Stimulated activated CD4-positive, alpha-beta T cell treated with anti-CD3 and anti-CD28 coated beads, TNF-alpha, amount 100 ng/mL, for 24 hours (primary cell): ENCODE measurements at places on chromosomes 13 and 19.

GRCh38 chr13:98020271-98020670 is 66.8 kb downstream of the IPO5 start:
- DNase-seq: no peak

- DNase-seq: no peak
These were observed 81.0 kb upstream of the SLC7A1 start for GRCh38 chr13:29676535-29676934.

DNA sequence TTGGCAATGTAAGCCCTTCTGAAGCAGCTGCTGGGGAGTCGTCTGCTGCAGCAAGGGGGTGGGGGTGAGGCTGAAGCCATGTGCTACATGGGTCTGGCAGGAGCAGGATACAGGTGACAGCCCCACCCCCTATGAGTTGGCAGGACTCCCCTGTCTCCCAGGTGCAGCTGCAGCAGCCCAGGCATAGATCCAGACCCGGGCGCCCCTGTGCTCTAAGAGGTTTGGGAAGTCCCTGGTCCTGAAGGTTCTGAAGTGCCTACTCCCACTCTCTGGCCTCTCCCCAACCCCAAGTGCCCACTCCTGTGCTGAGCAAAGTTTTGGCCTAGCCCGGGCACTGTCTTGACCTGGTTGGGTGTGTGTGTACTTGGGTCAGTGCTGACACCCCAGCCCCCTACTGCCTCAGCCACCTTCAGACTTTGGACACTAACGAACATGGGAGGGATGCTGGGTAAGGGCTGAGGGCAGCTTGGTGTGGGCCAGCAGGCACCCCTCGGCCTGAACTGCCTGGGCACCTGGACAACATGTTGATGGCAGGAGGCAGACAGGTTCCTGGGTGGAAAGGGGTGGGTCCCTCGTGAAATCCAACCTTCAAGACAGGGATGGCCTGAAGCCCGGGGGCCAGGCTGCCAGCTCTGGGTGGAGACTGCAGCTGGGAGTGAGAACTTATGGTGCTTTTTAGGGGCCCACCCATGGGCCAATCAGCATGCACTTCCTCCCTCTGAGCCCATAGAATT is 54.1 kb upstream of the SLITRK6 start:
- DNase-seq: no peak

DNA sequence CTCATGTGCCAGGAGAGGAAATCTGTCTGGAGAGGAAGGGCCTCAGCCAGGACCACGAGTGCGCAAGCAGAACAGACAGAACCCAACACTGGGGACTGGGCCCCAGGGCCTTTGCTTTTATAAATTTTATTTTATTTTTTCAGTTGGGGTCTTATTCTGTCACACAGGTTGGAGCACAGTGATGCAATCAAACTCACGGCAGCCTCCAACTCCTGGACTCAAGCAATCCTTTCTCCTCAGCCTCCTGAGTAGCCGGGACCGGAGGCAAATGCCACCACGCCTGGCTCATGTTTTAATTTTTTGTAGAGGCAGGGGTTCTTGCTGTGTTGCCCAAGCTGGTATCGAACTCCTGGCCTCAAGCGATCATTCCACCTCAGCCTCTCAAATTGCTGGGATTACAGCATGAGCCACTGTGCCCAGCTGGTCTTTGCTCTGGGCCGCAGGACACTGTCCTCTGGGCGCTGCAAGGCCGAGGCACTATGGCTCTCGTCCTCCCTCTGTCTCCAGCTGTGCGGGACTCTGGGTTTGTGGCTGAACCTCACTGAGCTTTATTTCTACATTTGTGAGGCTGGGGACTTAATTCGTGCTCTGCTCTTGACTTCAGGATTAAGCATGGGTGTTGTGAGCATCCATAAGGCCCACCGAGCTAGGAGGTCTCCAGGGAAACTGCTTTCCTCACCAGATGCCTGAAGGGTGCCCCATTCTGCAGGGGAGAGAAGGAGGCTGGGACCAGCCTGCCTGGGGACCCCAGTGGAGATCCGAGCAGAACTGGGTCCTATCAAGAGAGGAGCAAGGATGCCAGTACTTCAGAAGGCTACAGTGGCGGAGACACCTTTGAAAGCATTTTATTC is 144.2 kb upstream of the VSTM2B start:
- no peak for DNase-seq

- DNase-seq: no peak
These were observed 127.5 kb downstream of the FREM2 start for GRCh38 chr13:38814331-38814730.

- no peak for DNase-seq
These were observed 406.3 kb downstream of the COG6 start for GRCh38 chr13:40061466-40062450.

DNA sequence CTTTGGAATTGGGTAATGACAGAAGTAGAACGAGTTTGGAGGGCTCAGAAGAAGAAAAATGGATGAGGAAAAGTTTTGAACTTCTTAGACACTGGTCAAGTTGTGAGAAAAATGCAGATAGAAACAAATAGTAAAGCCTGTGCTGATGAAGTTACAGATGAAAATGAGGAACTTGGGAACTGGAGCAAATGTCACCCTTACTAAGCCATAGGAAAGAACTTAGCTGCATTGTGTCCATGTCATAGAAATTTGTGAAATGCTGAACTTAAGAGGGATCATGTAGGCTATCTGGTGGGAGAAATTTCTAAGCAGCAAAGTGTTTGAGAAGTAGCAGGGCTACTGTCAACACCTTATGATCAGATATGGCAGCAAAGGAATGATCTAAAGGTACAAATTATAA is 289.2 kb upstream of the PCDH9 start:
- no peak for DNase-seq

- DNase-seq: no peak
These were observed 783.7 kb downstream of the PCDH9 start for GRCh38 chr13:66446413-66446812.

- DNase-seq: no peak
These were observed 58.9 kb downstream of the SPACA7 start for GRCh38 chr13:112434937-112435523.

DNA sequence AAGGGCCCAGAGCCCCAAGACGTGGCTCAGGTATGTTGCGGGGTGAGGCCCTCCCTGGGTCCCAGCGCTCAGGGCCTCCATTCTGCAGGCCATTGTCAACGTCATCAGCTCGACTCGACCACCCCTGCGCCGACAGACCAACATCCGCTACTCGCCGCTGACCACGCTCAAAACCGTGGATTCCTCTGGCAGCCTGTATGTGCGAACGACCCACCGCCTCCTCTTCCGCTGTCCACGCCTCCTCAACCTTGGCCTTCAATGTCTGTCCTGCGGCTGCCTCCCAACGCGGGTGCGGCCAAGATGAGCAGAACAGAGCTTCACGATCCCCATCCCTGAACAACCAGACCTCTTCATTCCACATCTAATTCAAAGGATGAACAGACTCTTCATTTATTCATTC is 8.2 kb downstream of the RDH8 start:
- no peak for DNase-seq
